NCI-H82 (cell line): ENCODE measurements at places on chromosomes 3 and 15.
A peak's percentile ranks its signal among the peaks of the same experiment; 100 is the strongest.

- DNase-seq: no peak
Observed at GRCh38 chr3:56985878-56986277, 74.6 kb upstream of the SPATA12 start.

- no peak for DNase-seq
Observed at GRCh38 chr3:193813501-193813830, 220.5 kb downstream of the OPA1 start.

DNA sequence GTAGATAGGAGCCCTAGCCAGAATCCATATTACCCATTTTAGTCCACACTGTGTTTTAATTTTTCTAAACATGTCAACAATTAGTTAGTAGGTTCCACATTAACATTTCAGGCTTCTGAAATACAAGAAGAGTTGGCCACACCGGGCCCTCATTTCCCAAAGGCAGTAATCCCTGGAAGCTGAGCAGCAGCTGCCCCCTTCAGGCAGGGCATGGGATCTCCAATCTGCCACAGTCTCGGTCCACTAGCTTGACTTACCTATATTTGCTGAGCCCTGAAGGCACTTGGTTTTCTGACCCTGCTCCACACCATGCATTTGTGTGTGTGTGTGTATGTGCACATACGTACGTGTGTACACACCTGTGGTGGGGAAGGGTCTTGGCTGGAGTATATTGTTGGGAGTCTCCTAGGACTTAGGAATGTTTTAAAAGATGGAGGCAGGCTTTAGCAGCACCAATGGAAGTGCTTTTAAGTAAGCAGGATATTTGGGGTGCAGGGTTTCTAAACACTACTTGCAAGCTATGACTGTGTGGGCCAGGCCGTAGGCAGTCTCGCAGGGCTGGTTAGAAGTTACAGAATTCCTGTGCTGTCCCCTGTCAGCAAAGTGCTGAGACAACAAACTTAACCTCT lies 71.2 kb upstream of the SOX14 start:
- peak; percentile 84 for DNase-seq

DNA sequence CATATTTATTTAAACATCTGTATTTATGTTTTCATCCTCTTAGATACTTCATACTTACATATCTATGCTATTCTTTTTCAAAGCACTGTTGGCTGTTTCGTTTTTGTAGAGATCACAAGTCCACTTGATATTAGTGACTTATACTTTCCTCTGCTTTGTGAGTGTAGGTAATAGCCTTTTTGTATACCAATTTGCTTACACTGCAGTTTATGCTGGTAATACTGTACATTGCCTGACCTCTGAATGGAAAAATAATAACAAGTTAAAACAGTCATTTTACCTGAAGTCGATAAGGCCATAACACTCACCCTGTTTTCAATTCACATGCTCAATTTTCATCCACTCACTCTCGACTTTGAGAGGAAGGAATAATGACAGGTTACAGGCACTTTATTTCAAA lies 89.9 kb upstream of the NANOGP8 start:
- DNase-seq: no peak

DNA sequence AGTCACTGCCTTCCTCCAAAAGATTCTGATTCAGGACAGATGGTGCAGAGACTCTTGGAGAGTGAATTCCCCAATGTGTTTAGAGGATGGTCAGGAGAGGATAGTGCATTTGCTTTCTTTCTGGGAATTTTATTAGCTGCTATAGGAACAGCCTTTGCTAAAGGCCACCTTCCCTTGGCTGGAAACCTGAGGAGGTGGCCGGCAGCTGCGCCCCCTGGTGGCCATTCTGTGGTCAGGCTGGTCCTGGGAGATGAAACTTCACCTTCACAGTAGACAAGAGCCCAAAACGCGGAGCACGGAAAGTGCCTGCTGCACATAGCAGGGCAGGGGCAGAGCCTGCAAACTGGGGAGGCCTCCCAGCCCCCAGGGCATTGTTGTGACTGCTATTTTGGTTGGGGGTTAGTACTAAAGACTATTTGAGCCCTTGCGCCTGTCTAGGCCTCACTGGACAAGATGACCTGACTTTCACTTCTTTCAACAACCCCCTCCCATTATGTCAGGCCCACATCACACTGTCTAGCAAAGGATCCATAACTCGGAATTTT lies 34.3 kb downstream of the SEC22C start:
- DNase-seq: peak; percentile 69

DNA sequence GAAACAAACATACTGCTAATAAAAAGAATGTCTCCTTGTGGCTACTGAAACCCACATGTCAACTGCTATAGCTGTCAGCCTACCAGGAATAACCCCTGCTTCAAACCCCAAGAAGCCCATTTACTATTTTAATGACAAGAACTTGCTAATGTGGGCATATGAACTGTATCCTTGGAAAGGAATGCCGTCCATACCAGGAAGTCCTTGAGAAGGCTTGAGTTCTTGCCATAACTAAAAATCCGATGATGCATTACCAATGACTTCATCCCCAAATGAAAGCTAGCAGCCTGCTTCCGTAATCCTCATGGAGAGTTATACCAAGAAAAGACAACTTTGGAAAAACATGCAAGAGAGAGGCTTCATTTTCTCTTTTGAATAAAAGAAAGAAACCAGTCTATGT lies 34.8 kb downstream of the MINDY4B start:
- no peak for DNase-seq

GRCh38 chr15:31831596-31831995 lies 198.7 kb upstream of the CHRNA7 start:
- DNase-seq: no peak

DNA sequence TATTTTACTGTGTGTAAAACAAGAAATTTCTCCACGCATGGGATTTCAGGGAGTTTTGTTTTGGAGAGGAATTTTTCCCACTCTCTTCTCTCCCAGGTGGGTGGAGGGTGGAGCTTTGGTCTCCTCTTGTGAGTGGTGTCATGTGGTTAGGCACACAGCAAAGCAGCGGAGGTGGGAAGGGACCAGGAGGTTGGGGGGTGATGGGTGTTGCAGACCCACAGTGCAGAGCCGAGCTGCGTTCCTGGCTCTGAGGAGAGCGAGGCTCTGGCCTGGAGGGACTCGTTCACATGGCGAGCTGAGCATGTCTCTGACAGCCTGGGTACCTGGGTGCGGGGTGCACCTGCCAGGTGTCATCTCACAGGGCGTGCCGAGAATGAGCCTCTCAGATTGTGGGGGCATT lies 87.8 kb downstream of the RYR3 start:
- no peak for DNase-seq

- DNase-seq: no peak
Observed at GRCh38 chr15:40046721-40047414, 7.9 kb upstream of the SRP14 start.

DNA sequence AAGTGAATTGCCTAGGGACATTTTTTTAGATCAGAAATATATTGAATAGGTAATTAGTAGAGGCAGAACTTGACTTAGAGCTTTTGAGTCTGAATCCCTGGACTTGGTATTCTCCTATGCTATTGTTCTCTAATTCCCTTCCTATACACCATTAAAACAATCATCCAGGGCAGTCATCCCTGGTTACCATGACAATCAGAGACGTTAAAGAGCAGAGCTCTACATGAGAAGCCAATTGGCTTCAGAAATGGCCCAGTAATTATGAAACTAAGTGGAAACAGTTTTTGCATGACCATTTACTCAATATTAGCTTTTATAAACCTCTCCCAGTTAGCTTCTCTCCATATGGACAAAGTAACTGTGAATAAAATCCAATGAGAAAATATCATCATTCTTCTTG lies 182.1 kb upstream of the TP63 start:
- no peak for DNase-seq
